Hypothalamus (tissue), 51 donors: ENCODE measurements at places on chromosomes 5 and 9.

DNA sequence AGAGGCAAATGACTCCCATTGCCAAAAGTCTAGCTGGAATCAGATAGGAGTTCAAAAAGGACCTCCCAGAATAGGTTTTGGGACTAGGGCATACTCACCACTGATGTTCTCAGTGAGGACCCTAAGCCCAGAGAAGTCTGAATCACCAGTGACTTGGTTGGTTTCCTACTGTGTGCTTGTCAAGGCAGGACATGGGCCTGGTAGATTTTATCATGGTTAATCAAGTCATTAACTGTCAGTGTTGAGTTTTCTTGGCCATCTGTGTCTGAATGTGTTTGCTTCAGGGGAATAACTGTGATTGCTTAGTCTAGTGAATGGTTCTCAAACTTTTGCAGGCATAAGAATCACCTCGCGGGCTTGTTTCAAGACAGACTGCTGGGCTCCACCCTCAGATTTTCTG is 99.0 kb upstream of the GDNF start:
- DNase-seq: no peak

GRCh38 chr5:88081877-88082276 is 186.8 kb downstream of the TMEM161B start:
- no peak for DNase-seq

GRCh38 chr9:76529653-76530052 is 70.7 kb downstream of the GCNT1 start:
- DNase-seq: no peak

- no peak for DNase-seq
Measured at GRCh38 chr5:1330146-1330846, 14.6 kb downstream of the CLPTM1L start.

GRCh38 chr9:108278341-108278740 is 577.4 kb downstream of the ACTL7B start:
- DNase-seq: no peak

- DNase-seq: no peak
Measured at GRCh38 chr9:105053209-105053652, 125.3 kb upstream of the ABCA1 start.

GRCh38 chr9:34651321-34651720 is 664 bp upstream of the IL11RA start:
- DNase-seq: no peak

DNA sequence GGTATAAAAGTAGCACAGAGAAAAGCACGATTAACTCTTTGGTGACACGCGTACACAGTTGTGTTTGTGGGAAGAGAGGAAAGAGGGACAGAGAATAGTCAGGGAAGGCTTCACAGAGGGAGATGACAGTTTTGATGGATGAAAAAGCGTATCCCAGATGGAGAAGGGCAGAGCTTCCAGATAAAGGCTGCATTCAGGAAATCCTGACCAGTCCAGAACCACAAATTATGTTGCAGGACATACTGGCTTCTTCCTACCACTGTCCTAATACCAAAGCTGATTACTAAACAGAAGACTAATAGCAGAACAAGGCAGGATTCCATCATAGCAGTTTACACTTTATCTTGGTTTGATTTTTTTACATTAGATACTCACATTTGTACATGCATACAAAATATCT is 34.5 kb downstream of the SLC31A2 start:
- no peak for DNase-seq

DNA sequence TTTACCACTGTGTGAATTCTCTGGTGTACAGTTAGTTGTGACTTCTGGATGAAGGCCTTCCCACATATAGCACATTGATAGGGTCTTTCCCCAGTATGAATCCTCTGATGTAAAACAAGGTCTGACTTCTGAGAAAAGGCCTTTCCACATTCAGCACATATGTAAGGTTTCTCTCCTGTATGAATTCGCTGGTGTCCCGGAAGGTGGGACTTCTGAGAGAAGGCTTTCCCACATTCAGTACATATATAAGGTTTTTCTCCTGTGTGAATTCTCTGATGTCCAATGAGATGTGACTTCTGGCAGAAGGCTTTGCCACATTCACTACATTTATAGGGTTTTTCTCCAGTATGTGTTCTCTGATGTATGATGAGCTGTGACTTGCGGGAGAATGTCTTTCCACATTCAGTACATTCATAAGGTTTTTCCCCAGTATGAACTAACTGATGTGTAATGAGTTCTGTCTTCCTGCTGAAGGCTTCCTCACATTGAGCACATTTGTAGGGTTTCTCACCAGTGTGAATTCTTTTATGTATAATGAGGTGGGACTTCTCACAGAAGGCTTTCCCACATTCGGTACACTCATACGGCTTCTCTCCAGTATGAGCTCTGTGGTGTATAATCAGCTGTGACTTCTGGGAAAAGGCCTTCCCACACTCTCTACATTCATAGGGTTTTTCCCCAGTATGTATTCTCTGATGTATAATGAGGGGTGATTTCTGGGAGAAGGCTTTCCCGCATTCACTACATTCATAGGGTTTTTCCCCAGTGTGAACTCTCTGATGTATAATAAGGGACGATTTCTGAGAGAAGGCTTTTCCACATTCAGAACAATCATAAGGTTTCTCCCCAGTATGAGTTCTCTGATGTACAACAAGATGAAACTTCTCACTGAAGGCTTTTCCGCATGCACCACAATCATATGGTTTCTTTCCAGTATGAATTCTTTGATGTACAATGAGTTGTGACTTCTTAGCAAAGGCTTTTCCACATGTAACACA is 9.1 kb downstream of the ZNF300 start:
- DNase-seq: no peak

DNA sequence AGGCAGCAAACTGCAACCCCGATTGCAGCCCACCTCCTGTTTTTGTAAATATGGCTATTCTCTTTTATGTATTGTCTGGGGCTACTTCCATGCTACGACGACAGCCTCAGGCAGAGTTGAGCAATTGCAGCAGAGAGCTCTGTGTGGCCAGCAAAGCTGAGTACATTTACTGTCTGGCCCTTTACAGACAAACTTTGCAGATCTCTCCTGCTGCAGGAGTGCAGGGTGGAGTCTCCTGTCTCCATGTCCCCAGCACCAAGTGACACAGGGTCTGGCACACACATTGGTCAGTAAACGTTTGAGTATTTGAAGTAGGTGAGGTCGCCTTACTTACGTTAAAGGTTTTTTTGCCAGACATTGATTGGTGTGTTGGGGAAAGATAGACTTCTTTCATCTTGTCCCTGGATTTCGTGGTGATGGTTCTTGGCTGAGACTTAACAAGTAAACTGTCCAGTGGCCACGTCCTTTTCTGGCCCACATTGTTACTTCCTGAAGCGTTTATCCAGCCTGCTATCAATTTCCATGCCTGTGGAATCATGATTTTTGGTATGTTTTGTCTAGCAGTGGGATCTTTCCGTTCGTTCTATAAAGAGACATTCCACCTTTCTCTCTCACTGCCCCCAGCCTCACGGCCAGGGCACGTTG is 27.2 kb downstream of the PRRC2B start:
- no peak for DNase-seq

DNA sequence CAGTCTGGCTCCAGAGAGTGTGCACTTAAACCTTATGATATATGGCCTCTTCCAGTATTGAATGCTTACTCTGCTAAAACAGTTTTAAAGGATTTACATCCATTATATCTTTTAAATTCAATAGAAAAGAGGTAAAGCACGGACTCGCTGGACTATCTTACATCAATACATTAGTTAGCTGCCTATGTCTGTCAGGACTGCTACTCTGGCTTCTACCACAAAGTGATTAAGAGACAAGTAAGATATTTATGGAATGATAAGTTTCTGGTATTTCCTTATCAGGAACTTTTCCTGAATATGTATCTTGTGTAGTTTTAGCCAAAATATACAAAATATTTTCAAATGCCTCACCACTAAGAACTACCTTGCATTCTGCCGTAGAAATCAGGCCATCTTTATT is 295.1 kb downstream of the ISL1 start:
- DNase-seq: no peak

- DNase-seq: no peak
Measured at GRCh38 chr9:74095925-74096324, 401.2 kb upstream of the RORB start.

- DNase-seq: no peak
Measured at GRCh38 chr5:109156885-109157284, 252.9 kb downstream of the PJA2 start.

- no peak for DNase-seq
Measured at GRCh38 chr5:149348518-149348917, 3.2 kb downstream of the GRPEL2 start.
